Natural killer cell (primary cell): ENCODE measurements at places on chromosomes 2 and 18. TPM values are rescaled to one million over a fixed set of nuclear protein-coding genes. Genes with fewer than 3 reads are reported as not detected.
A peak's percentile ranks its signal among the peaks of the same experiment; 100 is the strongest.

The ACMSD gene
- total RNA-seq: not detected

The MYO5B gene
- not detected for total RNA-seq

The HOXD1 gene
- total RNA-seq: not detected

The CAPN14 gene
- total RNA-seq: not detected

DNA sequence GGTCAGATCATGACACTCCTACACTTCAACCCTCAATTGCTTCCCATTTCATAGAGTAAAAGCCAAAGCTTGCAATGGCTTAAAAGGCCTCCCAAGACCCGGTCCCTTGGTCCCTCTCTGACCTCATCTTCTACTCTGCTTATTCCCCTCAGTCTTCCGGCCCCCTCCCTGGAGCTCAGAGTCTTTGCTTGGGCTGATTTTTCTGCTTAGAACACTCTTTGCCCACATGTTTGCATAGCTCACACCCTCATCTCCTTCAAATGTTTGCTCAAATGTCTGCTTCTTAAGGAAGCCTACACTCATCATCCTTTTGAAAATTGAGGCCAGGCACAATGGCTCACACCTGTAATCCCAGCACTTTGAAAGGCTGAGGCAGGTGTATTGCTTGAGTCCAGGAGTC lies 65.6 kb upstream of the CAPN13 start:
- no peaks in the 10 kb centered on the region for H3K36me3 ChIP-seq
- H3K27me3 ChIP-seq: no peaks in the 10 kb centered on the region
- DNase-seq: no peak
- H3K4me3 ChIP-seq: no peak overlapping the region

DNA sequence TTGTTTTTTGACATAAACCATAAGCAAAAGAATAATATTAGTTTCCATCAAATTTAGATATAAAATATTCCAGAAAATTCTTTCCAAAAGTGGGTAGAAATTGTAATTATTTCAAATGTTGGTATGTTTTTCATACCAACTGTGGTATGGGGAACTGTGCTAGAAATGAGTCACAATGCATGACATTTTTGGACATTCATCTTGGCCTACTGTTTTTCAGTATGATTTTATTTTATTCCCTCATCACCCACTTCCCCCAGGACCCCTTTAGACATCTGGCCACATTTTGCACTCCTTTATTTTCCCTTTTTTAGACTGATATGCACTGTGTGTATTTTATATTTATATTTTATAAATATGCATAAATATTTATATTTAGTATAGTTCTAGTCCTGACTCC lies 97.1 kb downstream of the DPP4 start:
- no peak overlapping the region for H3K27ac ChIP-seq

DNA sequence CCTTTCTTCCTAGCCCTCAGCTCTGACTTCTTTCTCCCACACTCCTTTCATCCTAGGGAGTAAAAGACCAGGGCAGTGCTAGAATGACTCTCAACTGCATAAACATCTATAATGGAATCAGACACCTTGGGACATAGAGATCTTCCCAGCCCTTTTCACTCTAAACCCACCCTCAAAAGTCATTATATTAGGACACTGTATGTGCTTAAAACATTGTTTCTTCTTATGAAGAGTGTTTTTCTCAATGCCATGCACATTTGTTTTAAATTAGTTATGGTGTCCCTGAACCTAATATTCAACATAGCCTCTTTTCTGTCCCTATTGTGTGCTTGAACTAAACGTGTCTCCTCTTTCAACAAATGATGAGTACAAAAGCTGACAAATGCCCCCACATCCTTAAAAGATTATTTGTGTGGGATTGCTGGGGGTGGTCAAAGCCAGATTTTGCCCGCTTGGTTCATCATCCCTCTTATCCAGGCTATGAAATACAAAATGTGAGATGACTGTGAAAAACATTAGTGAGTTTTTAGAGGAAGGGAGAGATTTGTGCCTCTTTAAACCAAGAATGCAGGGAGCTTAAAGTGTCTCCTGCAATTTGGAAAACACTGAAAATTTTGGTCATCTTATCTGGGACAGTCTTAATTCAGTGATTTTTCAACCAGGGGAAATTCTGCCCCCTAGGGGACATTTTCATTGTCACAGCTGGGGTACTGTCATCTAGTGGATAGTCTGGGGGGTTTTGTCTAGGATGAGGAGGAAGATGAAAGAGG lies 29.0 kb downstream of the SERPINB5 start:
- H3K4me3 ChIP-seq: no peak overlapping the region
- H3K36me3 ChIP-seq: no peaks in the 10 kb centered on the region
- H3K27me3 ChIP-seq: no peaks in the 10 kb centered on the region
- DNase-seq: no peak

DNA sequence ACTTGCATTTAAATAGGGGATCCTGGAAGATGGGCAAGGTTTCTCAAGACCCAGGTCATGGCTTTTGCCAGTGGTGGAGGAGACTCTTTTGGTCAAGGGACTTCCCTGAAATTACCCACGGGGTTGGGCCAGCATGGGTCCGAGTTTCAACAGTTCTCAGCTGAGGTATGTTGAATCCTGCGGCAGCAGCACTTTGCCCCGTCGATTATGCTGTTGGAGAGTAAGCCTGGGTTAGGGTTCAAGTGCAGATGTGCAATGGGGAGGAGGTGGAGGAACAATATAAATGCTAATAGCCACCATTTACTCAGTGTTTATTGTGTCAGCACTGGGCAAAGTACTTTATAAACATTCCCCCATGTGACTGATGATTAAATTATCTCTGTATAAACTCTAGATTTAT lies 96.0 kb upstream of the GATA6 start:
- no peak for DNase-seq
- H3K27me3 ChIP-seq: no peaks in the 10 kb centered on the region
- H3K4me3 ChIP-seq: no peak overlapping the region
- no peak overlapping the region for H3K27ac ChIP-seq

DNA sequence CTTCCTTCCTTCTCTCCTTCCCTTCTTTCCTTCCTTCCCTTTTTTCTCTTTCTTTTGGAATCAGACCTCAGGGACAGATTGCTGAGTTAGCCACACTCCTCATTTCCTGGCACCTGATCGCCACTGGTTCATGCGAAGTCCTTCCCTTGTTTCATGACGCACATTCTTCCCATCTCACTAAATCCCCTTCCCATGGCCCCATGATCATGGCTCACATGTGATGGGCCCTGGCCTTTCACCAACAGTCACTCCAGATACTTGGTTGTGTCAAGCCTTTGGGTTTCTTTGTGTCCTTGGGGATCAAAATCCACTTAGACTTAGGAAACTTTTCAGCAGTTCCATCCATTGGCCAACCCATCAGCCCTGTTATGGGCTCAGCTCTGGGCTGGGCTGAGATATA lies 23.8 kb upstream of the ASPRV1 start:
- DNase-seq: no peak
- H3K36me3 ChIP-seq: no peaks in the 10 kb centered on the region
- no peak overlapping the region for H3K27ac ChIP-seq
- H3K4me3 ChIP-seq: no peak overlapping the region
- H3K4me1 ChIP-seq: peaks cover 12% of the 10 kb centered on the region

DNA sequence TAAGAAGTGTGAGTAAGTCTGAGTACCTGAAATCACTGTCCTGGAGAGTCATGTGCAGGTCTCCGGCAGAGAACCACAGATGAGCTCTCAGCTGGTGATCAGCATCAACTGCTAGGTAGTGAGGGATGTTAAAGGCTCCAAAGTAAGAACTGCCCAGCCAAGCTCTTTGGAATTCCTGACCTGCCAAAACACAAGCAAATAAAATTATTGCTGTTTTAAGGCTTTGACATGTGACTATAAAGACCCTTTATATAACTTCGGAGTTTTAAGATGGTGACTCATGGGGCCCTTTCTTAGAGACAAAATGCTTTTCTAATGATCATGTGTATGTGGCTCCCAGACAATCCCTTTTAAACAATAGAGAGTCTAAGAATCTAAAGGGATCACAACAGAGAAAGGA lies 855.7 kb downstream of the TRIB2 start:
- no peak overlapping the region for H3K4me3 ChIP-seq
- H3K36me3 ChIP-seq: no peaks in the 10 kb centered on the region
- H3K27ac ChIP-seq: no peak overlapping the region
- no peaks in the 10 kb centered on the region for H3K27me3 ChIP-seq
- no peaks in the 10 kb centered on the region for H3K4me1 ChIP-seq

DNA sequence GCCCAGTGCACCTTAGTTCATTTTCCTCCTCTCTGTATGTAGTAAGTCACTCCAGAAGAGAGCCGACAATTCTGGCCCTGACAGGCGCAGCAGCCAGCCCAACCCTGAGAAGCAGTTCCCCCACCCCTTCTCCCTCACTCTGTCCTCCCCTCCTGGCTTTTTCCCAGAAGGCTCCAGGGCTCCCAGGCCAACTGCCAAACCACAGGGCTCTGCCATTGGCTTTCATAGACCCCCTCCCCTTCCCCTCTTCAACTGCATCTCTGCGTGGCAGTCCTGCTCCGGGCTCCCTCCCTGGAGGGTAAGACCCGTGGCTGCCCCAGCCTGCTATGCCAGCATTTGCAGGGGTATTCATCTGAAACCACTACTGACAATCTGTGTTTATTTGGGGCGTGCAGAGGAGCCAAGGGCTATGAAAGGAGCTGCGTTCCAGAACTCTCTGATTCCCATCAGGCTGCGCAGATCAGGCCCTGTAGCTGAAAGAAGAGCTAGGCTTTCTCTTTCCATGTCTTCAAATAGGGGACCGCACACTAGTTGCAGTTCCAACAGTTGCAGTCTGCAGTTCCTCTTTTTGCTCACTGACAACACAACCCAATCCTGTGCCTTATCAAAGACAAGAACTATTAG lies 388.6 kb upstream of the TNP1 start:
- DNase-seq: no peak
- H3K36me3 ChIP-seq: no peaks in the 10 kb centered on the region
- no peak overlapping the region for H3K27ac ChIP-seq
- H3K4me3 ChIP-seq: no peak overlapping the region

GRCh38 chr2:169768262-169768995 lies 30.2 kb upstream of the SSB start:
- peak; percentile 58 for DNase-seq
- H3K27me3 ChIP-seq: peaks cover 14% of the 10 kb centered on the region
- no peaks in the 10 kb centered on the region for H3K36me3 ChIP-seq
- H3K4me1 ChIP-seq: peaks cover 17% of the 10 kb centered on the region

DNA sequence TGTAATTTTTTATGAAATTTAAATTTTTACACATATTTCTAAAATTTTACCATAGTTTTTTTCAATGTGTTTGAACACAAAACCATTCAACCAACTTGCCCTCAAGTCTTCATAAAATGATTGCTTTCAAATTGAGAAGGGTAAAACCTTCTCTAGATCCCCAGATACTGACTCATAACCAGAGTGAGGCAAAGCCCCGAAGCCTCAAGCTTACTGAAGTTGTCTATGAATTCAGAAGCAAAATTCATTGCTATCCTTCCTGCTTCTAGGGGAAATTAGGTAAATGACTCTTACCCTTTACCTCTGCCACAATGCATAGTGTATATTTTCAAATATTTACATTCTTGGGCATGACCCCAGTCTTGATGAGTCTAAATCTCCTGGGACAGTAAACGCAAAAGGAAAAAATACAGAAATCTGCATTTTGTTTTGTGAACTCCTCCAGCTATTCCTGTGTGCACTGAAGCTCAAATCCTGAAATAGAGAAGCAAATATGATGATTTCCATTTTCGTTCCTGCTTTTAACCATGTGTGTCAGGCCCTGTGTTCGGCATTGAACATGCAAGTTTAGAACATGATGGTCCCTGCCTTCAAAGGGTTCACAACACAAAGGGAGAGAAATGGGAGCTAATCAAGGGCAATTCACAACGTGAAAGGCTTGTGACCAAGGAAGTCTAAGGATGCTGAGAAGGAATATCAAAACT lies 246.3 kb downstream of the SUCLG1 start:
- H3K4me1 ChIP-seq: no peaks in the 10 kb centered on the region
- no peak for DNase-seq
- H3K4me3 ChIP-seq: no peak overlapping the region
- no peak overlapping the region for H3K27ac ChIP-seq
- H3K27me3 ChIP-seq: no peaks in the 10 kb centered on the region
- no peaks in the 10 kb centered on the region for H3K36me3 ChIP-seq

DNA sequence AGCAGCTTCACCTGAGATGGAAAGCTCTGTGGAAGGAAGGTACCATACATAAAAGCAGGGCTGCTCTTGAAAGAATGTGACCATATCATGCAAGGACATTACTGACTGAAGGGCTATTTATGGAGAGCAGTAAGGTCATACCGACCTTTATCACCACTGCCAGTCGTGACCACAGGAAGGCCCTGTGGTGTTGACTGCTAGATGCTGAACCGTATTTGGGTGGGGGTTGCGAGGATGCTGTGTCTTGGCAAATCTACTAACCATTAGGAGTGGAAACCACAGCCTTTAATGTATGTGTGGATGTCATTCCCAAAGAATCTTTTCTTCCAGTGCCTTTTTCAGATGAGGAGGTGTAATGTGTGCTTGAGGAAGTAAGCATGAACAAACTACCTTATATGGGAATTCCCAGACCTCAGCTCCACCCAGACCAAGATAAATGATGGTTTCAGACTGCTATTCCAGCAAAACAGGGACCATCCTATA lies 60.8 kb downstream of the LIMS1 start:
- H3K27ac ChIP-seq: peak overlapping the region; percentile 53
- peaks cover 11% of the 10 kb centered on the region for H3K4me1 ChIP-seq
- no peaks in the 10 kb centered on the region for H3K36me3 ChIP-seq
- no peaks in the 10 kb centered on the region for H3K27me3 ChIP-seq
- no peak for DNase-seq
- no peak overlapping the region for H3K4me3 ChIP-seq

DNA sequence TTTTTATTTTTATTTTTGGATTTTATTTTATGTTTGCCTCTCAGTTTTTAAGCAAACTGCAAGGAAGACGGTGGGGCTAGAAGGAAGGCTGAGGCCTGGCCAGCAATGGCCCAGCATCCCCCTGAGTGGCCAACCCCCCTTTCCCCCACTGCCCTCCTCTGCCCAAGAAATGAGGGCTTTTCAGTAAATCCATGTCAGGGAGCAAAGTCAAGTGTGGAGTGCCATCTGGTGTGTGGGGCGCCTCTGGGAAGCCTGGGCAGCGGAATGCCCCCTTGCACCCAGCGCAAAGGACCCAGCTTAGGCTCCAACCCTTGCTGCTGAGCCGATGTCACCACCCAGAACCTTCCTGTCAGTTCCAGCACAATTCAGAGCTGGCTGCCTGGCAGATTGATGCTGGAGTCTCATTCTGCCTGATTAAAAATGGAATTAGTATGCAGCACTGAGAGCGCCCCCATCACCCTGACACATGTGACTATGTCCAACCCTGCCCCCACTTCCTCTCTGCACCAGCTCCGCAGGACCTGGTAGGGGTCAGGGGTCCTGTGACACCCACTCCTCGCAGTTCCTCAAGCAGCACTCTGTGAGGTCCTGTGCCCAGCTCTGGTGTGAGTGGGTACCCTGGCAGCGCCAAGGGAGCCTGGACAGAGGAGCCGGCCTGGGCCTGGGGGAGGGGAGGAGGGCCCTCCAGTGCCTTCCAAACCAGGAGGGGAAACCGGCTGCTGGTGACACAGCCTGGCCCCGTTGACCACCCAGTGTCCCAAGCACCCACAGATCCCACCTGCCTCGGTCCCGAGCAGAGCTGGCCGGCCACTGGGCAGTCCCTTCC lies 9.2 kb upstream of the ALPP start:
- no peaks in the 10 kb centered on the region for H3K27me3 ChIP-seq
- no peak overlapping the region for H3K4me3 ChIP-seq
- H3K4me1 ChIP-seq: peaks cover 10% of the 10 kb centered on the region
- no peaks in the 10 kb centered on the region for H3K36me3 ChIP-seq

- no peak overlapping the region for H3K27ac ChIP-seq
- peaks cover 4% of the 10 kb centered on the region for H3K27me3 ChIP-seq
- no peak overlapping the region for H3K4me3 ChIP-seq
- no peaks in the 10 kb centered on the region for H3K4me1 ChIP-seq
These were observed 70.8 kb upstream of the CTAGE1 start for GRCh38 chr18:22488554-22488953.

GRCh38 chr18:67621049-67621713 lies 104.7 kb upstream of the DSEL start:
- no peaks in the 10 kb centered on the region for H3K4me1 ChIP-seq
- no peak for DNase-seq
- H3K36me3 ChIP-seq: no peaks in the 10 kb centered on the region
- H3K27me3 ChIP-seq: no peaks in the 10 kb centered on the region
- no peak overlapping the region for H3K27ac ChIP-seq
